ENCODE measurements at places on chromosomes 4 and X.

DNA sequence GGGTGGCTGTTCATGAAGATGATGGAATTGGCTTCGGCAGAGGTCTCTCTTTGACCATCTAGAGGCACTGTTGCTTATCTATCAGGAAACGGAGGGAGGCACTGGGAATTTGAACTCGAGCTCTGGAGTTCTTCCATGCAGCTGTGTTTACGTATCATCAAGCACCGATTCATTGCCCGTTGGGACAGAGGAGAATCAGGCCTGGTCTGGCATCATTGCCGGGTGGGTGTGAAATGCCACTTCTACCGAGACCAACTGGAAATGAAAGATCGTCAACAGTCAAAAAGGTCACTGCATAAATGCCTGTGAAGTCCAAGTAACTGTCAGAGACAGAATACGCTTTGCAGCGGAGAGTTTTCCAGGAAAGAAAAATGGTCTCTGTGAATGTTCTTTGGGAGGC, 166.9 kb downstream of the ASMT start:
- no peak for DNase-seq

DNA sequence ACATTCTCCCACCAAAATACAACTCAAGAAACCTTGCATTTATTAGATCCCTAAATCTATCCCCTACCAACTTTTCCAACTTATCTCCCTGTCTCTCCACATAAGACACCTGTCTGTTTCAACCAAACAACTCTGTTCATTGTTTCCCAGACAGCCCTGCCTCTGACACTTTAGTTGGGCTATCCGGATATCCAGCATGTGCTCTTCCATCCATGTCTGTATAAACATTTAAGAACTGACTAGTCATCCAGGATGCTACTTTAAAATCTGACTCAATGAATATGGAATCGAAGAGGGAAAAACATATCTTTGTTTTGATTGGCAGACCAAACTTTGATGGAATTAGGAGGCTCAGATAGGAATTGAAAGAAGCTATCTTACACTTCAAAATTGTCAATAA, 143.2 kb upstream of the DCAF8L1 start:
- no peak for DNase-seq

GRCh38 chr4:173391701-173392100, 7.2 kb downstream of the SCRG1 start:
- DNase-seq = no peak

DNA sequence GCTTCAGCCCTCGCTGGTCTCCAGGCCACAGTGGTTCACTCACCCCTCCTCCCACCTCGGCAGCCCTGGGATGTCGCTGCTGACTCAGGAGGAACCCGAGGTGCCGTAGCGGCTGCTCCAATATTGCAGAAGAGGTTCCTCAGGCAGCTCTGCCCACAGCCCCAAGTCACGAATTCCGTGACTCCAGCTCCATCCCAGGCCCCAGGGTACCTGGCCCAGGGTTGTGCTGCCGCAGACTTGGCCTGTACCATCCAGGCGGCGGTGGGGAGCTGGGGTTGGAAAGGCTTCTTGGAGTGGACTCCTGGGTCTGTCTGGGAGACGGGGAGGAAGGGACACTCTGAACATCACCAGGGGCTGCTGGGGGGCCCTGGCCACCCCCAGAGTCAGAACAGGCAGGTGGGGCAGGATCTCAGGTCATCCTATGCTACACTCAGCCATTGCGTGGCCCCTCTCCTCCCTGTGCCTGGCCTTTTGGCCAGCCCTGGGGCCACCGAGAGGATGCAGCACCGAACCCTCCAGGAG, 728 bp upstream of the HGFAC start:
- no peak for DNase-seq

- no peak for DNase-seq
Measured at GRCh38 chr4:180734753-180735432, 1508.3 kb upstream of the TENM3 start.

DNA sequence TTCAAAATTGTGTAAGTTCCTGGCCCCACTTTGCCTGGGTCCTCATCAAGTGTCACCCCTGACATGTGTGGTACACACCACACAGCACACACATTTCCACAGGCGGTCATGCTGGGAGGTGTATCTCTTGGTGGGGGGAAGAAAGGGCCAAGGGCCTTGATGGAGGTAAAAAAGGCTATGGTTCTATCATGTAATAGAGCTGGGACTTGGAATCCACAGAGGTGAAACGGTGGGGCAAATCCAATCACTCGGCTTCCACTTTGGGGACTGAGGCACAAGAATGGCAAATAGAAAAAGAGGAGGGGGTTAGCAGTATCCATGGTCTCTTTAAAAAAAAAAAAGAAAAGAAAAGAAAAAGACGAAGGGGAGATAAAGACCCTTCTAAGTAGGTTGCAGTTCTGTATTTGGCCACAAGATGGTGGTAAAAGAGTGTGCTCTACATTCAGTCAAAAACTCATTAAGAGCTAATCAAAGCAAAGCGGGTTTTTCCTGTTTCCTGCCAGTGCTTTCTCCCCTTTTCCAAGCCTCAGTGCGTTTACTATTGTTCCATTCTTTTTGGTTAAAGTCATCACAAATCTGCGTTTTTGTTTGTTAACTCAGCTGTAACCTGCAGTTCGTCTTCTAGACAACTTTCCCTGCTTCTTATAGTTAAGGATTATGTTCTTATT, 37.0 kb upstream of the ATP6AP2 start:
- DNase-seq = peak; percentile 73

Measured in NCI-H345 (cell line).